Smooth muscle cell of the coronary artery (primary cell): ENCODE measurements at places on chromosomes 2 and 18. TPM values are rescaled to one million over a fixed set of nuclear protein-coding genes. Genes with fewer than 3 reads are reported as not detected.

Gene NTSR2
- total RNA-seq: not detected in 2 replicates

Gene GPR39
- total RNA-seq: 0.98 and 6.2 TPM in 2 replicates

Gene PROC
- 0.30 TPM in 1 of 2 replicates, not detected in the other for total RNA-seq

Gene GNAL
- 0.12 and 0.15 TPM in 2 replicates for total RNA-seq

Gene ASXL3
- total RNA-seq: 0.08 and 1.8 TPM in 2 replicates
